Stimulated activated CD4-positive, alpha-beta T cell treated with anti-CD3 and anti-CD28 coated beads, Interleukin-2, amount 100 ng/mL, for 4 hours (primary cell): ENCODE measurements at places on chromosomes 5 and 9.

GRCh38 chr5:38018016-38018415 lies 178.2 kb upstream of the GDNF start:
- no peak for DNase-seq

DNA sequence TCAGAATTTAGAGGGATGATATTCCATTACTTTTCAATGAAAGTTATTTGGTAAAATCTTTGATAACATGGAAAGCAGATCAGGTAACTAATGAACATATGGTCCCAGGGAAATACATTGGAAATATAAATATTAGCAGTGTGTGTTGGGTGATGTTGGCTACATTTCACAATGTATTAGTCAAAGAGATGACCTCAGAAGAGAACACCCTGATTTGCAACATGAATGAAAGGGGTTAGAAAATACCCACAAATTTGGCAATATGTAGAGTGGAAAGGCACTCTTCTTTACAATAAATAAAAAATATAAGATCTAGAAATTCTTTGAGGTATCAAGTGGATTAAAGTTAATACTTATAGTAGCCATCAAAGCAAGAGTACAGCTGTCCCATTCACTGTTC lies 606.7 kb downstream of the PSAT1 start:
- DNase-seq = no peak

DNA sequence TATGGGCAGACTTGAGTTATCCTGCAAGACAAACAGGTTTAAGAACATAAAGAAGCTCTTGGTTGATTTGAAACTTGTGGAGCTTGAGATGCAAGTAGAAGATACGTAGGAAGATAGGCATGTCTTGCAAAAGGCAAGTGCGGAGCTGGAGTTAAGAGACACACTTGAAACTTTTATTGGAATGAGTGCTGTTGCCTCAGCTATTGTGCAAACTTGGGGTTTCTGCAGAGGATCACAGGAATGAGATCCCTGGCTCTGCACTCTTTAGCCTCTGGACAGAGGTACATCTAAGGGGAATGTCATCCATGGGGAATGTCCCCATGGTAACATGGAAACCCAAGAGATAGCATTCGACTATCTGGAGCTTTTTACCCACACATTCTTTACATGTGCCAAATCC lies 121.1 kb downstream of the ADCY2 start:
- no peak for DNase-seq

- DNase-seq = no peak
Measured at GRCh38 chr9:129434187-129434586, 186.7 kb downstream of the C9orf50 start.

DNA sequence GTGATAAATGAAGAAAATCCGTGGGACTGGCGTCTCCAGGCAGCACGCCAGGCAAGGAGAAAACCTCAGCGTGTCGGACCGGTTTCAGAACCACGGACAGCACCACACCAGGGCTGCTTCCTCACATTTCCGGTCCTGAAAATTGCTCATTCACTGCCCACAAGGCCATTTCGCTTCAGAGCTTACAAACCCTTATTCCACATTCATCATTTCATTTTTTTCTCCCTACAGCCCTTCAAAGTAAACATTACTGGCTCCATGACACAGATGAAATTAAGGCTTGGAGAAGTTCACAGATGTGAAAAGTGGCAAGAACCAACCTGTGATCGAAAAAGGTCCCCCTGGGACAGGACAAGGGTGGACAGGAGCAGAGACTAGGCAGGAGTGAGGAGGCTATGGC lies 1.5 kb upstream of the GPRIN1 start:
- DNase-seq = no peak

GRCh38 chr5:132420706-132421272 lies 51.3 kb downstream of the SLC22A5 start:
- DNase-seq = no peak

DNA sequence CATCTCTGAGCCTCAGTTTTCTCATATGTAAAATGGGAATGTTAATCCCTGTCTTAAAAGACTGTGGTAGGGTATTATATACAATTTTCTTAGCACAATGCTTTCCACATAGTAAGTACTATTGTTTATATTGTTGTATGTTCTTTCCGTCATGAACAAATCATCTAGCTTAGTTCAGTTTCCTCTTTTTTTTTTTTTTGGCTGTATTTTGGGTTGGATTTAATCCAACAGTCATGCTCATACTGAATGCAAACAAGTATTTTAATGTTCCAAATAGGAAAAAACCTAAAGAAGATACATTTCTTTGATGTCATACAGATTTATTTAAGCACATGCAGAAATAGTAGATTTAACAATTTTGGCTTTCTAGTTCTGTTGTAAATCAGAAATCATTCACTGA lies 95.1 kb downstream of the RNF180 start:
- no peak for DNase-seq

DNA sequence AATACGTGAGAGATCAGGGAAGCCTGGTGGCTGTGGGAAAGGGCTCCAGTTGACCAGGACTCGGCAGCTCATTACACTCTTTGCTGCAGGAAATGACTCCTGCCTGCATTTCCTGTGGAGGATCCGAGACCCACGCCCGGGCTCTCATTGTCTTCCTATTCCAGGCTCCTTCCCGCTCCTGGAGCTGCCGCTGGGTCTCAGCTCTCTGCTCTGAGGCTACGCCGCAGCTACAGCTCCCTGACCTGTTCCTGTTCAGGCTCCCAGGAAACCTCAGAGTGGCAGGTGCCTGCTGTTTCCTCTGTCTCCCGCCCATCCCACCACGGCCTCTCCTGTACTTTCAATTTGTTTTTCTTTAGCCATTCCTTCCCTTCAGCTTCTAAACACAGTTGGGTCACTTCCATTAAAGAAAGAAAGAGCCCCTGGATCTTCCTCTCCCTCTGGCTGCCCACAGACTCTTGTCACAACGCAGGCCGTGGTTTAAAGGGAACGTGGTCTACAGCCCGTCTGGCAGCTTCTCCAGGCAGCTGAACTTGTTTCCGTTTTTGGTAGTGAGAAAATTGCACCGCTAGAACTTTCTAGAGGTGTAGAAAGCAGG lies 71.5 kb downstream of the IL6ST start:
- DNase-seq = no peak

GRCh38 chr9:14213504-14213903 lies 100.4 kb downstream of the NFIB start:
- DNase-seq = no peak

GRCh38 chr5:40754381-40755092 lies 1.2 kb downstream of the TTC33 start:
- DNase-seq = no peak

DNA sequence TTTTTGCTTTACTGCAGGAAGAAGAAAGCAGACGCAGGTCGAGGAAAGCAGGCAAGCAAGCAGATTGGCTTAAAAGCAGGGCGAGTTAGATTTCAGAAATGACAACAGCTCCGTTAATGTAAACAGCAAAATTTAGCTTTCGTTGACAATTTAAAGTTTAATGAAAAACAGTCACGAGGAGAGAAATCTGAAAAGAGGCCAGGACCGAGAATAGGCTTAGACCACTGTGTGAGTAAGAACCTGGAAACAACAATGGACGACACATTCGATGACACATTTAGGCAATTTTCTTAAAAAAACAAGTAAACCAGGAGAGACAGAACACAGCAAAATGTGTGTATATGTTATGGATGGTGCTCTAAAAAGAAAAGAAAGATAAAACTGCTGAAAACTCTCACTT lies 155.3 kb downstream of the ISOC1 start:
- DNase-seq = no peak

DNA sequence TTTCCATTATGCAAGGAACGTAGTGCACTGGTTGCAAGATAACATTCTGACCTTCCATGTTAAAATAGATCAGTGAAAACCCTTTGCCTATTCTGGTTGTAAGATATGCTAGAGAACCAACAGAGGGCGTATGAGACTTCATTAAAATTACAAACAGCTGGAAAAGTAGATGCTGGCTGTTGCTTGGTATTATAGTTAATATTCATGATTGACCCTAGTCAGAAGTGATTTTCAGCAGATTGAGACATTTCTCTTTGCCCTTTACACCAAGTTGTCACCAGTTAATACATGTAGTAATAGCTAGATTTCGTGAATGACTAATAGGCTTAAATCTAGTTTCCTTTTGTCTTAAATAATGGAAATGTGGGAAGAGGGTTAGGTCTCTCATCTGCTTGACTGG lies 13.8 kb upstream of the FGF18 start:
- no peak for DNase-seq
